Kidney (tissue), 22 donors: ENCODE measurements at places on chromosomes 6 and 20.

DNA sequence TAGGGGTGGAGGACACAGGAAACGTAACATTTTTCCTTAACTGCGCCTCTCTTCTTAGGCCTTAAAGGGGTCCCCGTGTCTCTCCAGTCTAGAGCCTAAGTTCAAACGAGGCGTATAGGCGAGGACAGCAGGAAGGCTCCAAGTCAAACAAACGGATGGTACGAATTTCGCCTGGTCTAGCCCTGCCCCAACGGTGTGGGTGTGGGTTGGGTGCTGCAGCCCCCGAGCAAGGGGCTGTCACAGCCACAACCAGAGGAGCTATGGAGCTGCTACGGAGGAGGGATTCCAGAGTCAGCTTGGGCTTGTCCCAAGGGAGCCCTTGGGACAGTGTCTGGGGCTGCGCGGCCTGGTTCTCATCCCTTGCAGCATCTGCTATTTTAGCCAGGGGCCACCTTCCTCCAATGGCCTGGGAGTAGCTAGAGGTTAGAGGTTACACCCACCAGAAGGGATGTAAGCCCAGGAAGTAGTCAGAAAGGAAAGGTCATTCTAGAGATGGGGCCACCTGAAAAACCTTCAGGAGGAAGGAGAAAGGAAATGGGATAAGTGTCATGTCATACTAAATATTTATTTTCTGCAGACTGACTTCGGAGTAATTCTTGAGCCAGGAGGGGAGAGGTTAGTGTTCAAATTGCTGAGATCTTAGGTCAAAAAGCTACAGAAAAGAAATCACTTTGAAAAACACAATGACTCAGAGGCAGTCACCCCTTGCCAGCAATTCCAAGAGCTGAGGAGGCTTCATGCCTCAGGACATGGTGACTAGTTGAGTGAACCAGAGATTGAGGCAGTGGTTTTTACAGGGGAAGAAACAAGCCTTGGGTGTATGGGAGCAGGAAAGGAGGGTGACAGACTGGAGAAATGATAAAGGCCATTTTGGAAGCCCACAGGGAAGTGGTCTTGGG is 21.7 kb downstream of the VPS52 start:
- peak; percentile 84 for DNase-seq

GRCh38 chr6:159107451-159108260 is 61.5 kb upstream of the FNDC1 start:
- peak; percentile 25 for DNase-seq

- DNase-seq: no peak
Measured at GRCh38 chr20:11076434-11077105, 402.8 kb upstream of the JAG1 start.

DNA sequence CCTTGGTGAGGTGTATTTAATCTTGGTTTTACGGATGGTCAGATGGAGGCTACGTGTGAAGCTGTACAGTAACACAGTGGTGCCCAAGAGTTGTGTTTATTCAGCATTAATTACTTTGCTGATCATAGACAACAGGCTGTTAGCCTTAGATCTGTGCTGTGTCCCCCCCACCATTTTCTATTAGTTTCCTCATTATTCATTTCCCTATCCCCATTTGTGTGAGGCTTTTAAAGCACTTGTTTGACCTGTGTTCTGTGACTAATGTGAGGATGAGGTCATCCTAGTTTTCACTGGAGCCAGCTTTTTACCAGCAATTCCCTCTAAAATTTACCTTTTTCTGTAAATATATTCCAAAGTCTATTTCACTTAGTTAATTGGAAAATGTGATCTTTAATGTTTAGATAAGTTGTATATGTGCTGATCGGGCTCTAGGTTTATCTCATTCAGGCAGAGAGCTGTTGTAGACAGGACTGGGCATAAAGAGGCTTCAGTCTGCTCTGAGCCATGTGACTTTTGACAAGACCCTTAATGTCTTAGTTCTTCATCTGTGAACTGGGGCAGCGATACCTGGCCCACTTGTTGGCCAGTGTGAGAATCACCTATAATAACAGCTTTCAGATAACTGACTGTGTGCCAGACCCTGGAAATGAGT is 8.4 kb downstream of the MAPRE1 start:
- peak; percentile 22 for DNase-seq

DNA sequence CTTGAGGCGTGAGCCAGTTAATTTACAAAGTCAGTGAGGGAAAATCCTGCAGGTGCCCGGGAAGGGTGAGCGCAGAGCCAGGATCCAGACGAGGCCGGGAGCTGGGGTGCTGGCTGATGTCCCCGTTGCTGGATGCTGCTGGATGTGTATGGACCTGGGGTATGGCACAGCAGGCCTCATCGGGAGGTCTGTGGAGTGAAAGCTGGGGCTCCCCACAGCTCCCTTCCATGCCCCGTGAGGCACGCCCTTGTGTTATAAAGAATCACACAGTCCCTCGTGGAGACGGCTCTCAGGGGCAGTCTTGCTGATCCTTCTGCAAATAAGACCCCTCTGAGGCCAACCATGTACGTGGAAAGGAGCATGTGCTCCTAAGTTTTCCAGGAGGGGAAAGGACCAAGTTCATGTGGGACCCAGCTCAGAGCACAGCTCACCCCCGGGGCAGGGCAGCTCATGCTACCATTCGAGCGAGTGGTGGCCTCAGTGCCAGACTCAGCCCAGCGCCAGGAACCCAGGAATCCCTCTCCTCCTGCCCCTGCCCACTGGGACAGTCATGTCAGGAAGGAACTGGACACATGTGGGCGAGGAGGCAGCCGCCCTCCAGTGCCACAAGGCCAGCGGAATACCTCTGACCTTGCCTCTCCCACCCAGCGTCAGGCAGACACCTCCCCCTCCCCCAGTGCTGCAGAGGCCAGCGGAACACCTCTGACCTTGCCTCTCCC is 97.5 kb downstream of the CDH4 start:
- no peak for DNase-seq

DNA sequence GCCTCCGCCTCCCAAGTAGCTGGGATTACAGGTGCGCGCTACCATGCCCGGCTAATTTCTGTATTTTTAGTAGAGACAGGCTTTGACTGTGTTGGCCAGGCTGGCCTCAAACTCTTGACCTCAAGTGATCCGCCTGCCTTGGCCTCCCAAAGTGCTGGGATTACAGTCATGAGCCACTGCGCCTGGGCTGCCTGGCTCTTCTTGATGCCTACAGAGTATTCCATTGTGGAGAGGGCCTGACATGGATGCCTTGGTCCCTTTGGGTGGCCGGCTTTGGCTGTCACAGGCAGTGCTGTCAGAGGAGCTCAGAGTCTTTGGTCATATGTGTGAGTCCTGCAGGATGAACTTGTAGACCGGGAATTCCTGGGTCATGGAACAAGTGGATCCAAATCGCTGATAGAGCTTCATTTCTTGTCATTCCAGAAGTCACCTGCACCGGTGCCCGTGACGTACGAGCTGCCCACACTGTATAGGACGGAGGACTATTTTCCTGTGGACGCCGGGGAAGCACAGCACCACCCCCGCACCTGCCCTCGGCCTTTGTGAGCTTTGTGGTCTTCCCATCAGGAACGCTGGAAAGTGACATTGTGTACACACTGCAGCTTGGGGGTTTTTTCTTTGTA is 55.1 kb downstream of the ADNP start:
- no peak for DNase-seq
